NCI-H510A (cell line): ENCODE measurements at places on chromosomes 6 and 20.

- DNase-seq = no peak
Observed at GRCh38 chr20:16030253-16030652, 543.0 kb downstream of the KIF16B start.

DNA sequence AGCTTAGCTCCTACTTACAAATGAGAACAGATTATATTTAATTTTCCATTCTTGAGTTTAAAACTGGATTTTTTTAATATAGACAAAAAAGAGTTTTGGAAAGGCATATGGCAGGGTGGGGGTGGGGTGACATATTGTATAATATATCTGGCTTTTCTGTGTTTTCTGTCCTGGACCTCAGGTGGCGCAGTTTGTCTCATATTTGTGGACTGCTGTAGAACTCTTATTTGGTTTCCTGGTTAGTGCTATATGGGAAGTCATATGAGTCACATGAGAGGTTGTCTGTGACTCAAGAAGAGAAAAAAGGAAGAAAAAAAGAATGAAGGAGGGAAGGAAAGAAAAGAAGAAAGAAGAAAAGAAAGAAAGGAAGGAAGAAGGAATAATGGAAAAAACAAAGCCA lies 131.8 kb downstream of the CLVS2 start:
- DNase-seq = no peak

DNA sequence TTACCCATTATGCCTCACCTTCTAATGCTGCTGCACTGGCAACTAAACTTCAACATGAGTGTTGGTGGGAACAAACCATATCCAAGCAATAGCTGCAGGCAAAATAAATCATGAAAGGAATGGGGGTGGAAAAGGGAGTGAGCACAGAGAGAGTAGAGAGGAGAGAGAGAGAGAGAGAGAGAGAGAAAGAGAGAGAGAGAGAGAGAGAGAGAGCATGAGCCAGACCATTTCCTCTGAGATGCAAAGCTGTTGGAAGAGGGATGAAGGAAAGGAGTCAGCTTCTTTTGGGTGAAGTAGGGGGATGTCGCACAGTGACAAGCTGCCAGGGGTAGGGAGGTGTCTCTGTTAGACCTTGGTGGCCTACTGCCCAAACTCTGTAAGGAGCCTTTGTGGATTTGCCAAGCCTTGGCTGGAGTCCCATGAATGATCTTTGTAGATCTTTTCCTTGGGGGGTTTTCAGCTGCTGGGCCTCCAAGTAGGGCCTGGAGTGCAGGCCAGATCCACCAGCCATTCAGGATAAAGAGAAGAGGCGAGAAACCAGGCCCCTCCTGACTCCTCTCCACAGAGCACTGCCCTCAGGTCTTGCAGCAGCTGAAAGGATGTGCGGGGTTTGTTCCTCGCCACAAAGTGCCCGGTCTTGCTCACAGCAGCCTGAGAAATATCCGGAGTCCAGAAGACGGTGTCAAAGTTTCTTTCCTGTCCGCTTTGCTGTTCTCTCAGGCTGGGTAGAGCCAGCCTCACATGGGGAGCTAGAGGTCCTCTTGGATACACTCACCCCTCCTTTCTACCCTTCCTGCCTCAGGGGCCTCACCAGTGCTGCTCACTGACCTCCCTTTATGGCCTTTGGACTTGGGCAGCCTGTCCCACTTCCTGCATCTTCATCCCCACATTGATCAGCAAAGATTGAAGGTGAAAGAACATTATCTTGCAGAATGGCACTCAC lies 17.8 kb downstream of the BTBD3 start:
- no peak for DNase-seq

- no peak for DNase-seq
Observed at GRCh38 chr20:9572670-9573069, 58.3 kb downstream of the LAMP5 start.

- no peak for DNase-seq
Observed at GRCh38 chr6:110655821-110656220, 159.4 kb downstream of the CDK19 start.

- no peak for DNase-seq
Observed at GRCh38 chr6:121959501-121959900, 440.0 kb upstream of the HSF2 start.

- no peak for DNase-seq
Observed at GRCh38 chr6:142844065-142844755, 100.8 kb downstream of the HIVEP2 start.

DNA sequence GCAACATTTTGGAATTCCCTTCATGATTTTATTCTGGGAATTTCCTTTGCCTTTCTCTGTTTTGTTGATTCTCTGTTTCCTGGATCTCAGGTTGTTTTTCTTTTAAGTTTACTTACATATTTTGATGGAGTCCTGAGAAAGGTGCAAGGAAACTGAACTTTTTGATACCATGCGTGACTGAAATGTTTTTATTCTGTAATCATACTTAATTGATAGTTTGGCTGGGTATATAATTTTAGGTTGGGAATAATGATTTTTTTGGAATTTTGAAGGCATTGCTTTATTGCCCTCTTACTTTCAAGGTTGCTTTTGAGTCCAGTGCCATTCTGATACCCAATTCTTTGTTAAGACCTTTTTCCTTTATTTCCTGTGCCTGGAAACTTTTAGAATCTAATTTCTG lies 45.2 kb downstream of the LRRC1 start:
- no peak for DNase-seq

DNA sequence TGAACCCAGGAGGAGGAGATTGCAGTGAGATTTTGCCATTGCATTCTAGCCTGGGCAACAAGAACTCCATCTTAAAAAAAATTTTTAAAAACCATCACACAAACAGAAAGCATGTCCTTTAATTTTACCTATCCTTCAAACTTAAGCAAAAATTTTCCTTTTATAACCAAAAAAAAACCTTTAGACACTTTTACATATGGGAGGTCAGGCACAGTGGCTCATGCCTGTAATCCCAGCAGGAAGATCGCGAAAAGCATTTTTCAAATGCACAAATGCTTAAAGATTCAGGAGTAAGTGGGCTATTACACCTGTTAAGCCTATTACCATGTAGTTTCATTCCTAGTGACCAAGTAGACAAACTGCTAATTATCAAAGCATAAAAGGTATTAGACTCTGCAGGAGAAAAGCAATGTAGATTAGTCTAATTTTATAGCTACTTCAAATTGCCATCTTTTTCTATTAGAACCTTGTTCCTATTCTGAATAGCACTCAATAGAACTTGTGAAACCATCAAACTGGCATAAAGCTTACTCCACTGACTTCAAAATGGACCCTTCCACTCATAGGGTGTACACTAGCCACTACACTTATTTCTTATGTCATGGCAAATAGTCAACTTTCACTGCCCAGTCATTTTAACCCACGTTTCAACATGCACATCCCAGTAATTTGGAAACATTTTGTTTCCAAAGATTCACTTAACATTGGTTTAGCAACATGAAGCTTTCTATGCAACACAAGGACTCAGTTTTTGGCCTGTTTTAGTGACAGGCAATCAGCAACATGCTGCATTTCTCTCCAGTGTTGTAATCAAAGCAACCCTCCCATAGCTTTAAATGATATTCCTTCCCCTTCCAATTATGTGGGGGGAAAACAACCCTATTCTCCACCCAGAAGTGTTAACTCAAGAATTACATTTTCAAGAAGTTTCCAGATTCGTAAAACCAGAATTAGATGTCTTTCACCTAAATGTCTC lies 4.0 kb downstream of the EEF1A1 start:
- no peak for DNase-seq

DNA sequence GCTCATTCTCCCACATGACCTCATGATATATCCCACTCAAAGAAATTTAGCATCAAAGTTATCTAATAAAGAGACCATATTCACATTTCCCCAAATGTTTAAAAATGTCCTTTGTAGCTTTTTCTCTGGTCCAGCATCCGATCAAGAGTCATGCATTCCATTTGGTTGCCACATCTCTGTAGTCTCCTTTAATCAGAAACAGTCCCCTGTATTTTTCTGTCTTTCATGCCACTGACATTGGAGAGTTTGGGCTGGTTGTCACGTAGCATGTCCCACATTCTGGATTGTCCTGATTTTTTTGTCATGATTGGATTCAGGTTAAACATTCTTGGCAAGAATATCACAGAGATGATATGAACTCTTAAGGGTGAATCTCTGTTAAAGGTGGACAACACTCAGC lies 55.7 kb downstream of the SNX5 start:
- no peak for DNase-seq

GRCh38 chr20:10735195-10735949 lies 61.6 kb upstream of the JAG1 start:
- no peak for DNase-seq

DNA sequence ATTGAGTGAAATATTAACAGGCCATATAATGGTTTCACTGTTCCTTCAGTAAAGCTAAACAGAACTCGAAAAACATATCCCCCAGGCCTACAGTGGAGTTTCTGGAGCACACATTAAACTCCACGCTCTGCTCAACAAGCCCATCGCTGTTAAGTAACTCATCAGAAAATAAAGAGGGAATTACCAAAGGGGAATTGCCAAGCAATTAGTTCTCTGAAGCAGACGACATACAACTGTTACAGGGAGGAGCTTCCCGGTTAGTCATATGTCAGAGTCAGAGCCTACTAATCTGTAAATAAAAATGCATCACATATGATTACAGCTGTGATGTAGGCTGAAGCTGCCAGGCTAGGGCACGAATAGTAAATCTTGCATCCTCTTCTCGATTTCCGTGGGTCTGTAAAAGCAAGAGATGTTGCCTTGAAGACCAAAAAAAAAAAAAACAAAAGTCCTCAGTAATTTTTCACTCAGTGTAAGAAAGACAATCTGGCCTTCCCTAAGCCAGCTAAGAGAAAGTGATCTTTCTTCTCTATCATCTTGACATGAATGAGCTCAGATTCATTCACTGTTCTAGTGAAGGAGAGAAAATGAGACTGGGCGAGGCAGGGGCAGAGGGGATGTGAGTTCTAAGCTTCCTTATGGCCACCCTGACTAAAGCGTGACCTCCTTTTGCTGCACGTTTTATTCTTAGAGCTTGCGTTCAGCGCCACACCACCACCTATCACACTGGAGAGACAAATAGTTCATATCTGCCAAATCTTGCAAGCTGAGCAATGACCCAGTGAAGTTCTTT lies 13.8 kb downstream of the ATXN1 start:
- no peak for DNase-seq

DNA sequence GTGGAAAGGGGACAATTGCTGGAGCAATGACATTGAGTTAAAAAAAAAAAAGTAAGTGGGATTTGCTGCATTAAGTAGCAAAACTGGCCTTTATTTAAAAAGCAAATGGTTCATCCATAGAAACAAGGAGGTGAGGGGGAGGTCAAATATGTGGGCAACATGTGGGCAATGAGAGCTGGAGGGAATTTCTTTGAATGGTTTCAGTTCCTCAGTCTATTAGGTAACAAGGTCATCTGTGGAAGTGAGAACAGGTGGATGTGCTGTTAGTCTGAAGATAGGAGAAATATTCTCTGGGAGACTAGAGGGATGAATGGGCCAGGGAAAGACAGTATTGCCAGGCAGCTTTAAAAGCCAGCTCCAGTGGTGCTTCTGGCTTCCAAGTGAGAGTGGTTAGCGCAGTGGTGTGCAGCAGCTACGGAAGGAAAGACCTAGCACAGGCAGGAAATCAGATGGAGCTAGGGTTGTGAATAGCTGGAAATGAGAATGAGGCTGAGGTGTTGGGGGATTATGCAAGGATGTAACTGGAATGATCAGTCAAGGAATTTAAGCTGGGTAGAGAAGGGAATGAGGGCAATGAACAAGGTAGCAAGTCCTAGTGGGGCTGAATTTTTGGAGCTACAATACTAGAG lies 727.6 kb downstream of the PTPRT start:
- DNase-seq = no peak

GRCh38 chr20:61930776-61931475 lies 134.8 kb downstream of the TAF4 start:
- no peak for DNase-seq

DNA sequence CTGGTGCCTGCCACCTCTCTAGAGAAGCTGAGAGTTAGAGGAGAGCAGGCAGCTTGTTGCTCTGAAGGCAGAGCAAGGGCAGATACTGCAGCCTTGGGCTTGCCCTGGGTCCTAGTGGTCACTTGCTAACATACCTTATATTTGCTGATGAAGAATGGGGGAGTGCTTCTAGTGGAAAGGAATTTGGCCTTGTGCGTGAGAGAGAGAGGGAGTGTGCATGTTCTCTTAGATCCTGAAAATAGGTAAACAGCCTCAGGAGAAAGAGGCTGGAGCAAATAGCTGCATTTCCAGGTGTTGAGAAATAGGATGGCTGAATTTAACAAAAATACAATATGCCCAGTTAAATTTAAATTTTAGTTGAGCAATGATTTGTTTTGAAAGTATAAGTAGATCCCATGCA lies 724.5 kb upstream of the FLRT3 start:
- DNase-seq = no peak

DNA sequence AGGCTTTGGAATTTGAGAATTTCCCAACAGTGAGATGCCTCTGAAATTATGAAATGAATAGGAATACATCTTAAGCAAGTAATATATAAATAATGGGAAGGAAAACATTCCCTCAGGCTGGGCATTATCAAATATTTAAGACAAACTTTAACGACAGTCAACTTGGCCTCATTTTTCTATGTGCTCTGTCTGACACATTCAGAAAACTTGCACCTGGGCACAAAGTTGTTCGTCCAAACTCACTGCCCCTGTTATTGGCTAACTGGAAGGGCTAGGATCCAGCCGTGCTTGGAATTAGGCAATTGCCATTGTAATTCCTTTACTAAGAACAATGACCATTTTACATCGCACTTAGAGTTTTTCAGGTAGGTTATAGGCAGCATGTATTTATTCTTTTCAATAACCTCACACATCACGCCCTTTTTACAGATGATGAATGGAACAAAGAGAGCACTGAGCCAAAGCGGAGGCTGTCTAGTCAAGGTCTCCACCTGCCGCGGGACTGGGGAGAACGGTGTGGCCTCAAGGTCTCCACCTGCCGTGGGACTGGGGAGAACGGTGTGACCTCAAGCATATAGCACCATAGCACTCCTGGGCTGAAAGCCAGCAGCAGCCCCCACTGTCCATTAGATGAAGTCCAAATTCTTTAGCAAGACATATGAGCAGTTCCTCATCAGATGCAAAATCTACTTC lies 40.7 kb upstream of the FOXQ1 start:
- no peak for DNase-seq

DNA sequence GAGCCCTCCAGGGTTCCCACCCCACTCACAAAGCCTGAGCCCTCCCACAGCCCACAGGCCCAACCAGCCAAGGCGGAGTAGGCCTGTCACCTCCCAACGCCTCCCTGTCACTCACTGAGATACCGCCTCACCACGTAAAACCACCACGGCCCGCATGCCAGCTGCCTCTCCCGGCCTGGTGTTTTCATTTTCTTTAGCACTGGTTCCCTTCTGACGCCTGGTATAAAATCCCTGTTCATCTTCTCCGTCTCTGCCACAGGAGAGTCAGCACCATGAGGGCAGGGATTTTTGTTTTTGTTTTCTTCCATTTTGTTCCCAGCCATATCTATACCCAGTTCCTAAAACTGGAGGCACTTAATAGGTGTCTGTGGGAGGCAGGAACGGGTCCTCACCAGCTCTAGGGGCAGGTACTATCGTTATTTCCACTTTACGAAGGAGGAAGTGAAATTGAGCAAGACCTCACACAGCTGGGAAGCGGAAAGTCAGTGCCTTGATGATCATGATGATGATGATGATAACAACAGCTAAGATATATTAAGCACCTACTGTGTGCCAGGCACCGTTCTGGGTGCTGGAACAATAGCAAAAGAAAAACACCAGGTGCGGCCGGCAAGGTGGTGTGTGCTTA lies 58.6 kb downstream of the SNAI1 start:
- no peak for DNase-seq

- no peak for DNase-seq
Observed at GRCh38 chr6:43213431-43213830, 15.8 kb downstream of the DNPH1 start.

- peak; percentile 72 for DNase-seq
Observed at GRCh38 chr6:31737315-31737990, 1.1 kb upstream of the CLIC1 start.
